ENCODE measurements at places on chromosomes 16 and 17. TPM values are rescaled to one million over a fixed set of nuclear protein-coding genes. Genes with fewer than 3 reads are reported as not detected.

TMC7 gene
- total RNA-seq, result 2.7 TPM

C17orf100 gene
- total RNA-seq, result 2.7 TPM

APOBR gene
- total RNA-seq, result not detected

CYGB gene
- 7.0 TPM for total RNA-seq

PSMB3 gene
- 207 TPM for total RNA-seq

DNASE1L2 gene
- total RNA-seq, result 0.82 TPM

- no peak for DNase-seq
Measured at GRCh38 chr17:1038459-1039122, 41.7 kb downstream of the TIMM22 start.

DNA sequence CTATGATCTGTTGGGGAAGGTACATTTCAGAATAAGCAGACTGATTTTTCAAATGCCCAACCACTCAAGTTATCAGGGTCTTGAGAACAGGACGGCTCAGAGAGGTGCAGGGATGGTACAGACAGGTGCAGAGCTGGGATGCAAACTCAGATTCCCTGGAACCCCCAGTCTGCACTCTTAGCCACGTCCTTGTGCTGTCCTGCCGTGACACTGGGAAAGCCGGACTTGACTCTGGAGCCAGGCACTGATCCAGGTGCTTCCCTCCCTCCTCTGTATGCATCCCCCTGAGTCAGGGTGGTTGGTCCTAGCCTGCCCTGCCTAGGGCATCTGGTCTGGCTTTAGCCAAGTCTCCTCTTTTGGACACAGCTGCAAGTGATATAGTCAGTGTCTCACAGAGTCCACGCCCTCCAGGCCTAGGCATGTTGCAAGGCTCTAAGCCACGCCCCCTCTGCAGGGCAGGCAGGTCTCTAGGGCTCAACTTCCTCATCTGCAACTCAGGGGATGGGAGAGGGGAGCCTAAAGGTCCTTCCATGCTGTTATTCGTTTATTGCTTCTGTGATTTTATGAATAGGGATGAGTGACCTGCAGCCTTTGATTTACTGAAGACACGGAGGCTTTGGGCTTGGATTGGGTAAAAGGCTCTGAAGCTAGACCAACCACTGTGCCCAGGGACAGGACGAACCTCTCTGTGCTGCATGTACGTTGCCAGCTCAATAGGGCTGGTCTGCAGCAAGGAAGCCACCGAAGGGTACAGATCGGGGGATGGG, 97.3 kb downstream of the SDK2 start:
- no peak for DNase-seq

DNA sequence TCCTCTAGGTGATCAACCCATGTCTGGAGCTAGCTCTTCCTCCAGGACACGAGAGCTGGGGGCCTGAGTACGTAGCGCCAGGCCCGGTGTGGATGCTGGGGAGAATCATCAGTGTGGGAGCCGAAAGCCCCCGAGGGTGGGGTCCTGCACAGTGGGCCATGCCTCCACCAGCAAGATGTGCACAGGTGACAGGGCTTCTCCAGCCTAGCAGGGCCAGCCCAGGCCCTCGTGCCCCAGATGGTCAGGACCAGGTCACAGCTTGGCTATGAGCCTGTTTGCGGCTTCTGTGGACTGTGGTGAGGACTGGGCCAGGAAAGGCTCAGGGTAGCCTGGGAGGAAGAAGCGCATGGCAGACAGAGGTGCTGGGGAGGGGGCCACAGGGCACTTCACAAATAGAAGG, 7.8 kb downstream of the MPG start:
- DNase-seq, result no peak

DNA sequence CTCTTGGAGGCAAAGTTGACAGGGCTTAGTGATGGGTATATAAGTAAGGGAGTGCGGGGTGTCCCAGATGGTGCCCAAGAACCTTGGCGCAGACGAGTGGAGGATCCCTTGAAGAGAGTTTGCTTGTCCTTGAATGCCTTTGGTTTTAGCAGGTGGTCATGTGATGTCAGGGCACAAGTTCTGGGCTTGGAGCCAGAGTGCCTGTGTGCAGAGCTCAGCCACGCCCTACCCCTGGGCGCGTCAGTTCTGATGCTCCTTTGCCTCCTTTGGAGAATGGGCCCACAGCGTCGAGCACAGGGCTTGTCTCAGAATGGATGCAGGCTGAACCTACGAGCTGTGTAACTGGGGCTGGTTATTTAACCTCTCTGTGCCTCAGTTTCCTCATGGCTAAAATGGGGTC, 412.2 kb upstream of the EEF2KMT start:
- DNase-seq, result no peak

DNA sequence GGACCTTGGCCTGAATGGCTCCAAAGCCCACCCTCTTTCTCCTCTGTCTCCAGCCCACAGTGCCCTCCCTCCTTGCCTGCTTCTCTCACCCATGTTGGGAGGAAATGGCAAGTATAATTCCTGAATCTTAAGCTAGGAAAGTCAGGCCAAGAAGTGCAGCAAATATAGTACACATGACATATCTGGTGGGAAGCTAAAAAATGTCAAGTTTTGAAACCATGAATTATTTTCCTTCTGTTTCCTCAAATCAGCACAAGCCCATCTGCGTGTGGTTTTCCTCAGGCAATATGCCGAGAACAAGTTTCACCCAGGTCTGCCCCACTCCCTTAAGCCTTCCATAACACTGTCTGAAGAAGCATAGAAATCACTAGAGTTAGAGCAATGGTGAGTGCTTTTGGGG, 502.8 kb upstream of the CDH11 start:
- DNase-seq, result no peak

GRCh38 chr16:19783363-19784182, 65.5 kb downstream of the IQCK start:
- DNase-seq, result no peak

DNA sequence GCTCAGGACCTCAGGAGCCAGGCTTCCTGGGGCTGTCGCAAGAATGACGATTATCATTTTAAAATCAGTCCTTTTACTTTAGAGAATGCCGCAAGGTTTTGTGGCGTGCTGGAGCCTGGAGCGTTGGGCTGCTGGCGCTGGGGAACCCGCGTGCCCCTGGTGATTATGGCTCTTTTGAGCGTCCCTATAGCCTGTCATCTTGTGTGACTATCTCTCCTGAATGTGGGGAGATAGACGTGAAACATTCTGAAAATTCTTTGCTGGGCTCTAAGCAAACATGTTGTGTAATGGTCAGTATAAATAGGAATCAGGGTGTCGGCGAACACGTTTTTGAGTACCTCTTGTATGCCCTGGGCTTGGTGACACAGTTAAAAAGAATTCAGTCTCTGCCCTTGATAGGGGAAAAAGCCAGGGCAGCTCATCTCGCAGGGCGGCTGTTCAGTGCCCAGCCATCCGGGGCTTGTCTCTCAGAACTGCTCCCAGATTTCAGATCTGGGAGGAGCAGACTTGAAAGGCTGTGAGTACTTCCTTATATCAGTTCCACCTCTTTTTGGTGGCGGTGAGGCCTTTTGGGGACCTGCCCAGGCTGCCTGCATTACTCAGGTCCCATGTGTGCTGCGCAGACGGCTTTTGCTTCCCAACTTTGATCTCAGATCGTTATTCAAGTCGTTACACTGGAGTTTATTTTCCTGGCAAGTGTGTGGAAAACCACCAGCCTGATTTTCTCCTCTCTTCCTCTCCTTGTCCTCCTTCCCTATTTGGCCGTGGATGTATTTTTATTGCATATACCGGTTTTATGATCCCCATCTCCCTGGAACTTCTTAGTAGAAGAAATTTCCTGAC, 973 bp downstream of the SLC7A6 start:
- DNase-seq, result no peak

DNA sequence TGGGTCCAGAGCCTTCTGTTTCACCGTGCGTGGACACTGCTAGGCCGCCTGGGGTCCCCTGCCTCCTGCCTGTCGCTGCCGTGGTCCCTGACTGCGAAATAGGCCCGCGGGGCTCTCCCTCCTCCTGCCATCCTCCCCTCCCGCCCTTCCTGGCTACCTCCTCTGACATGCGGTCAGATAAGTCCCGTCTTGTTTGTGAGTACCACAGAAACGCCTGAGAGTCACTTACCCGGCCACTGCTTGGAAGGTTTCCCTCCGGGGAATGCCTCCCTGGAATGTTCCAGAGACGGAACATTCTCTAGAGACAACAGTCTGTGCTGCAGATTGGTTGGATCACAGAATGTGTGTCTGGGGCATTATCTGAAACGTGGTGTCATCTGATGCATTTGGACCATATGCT, 22.7 kb downstream of the CIBAR2 start:
- DNase-seq, result no peak

GRCh38 chr17:59257101-59257500, 36.8 kb downstream of the GDPD1 start:
- DNase-seq, result no peak

GRCh38 chr16:28504707-28505404, 1.8 kb downstream of the IL27 start:
- DNase-seq, result no peak

DNA sequence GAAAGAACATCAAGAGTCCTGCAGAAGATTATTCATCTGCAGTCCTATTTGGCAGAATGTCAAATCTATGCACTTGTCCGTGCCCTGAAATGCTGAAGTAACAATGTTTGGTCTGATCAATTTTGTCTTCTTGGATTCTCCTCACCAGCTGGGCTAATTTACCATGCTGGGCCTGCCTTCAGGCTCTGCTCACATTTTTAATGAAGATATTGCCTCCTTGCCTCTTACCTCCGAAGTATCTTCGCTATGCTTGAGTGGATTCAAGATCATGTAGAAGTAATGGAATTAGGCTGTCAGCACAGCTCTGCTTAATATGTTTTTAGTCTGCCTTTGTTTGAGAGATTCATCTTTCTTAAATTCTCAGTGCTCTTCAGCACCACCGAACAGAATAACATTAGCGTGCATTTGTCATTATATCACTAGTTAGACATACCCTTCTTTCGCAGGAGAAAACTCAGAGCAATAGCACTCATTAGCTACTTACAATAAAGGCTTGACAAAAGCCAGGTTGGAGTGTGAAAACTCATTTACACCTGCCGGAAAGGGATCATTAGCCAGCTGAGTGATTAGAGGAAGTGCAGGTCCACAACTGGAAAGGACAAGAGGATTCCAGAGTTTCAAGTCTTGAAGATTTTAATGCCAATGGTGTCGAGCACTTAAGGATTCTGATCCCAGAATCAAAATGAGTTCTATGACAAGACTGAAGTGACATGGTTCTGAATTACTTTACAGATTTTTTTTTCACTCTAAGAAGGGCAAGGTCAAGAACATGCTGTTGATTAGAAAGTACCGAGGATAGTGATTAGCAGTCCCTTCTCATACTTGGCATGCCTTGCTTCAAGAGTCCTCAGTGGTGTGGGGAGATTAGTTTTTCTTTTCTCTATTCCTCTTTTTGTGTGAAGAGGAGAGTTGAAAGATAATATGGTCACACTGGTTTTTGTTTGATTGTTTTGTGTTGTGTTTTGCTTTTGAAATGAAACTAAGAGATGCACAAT, 405.6 kb upstream of the TOM1L1 start:
- no peak for DNase-seq

DNA sequence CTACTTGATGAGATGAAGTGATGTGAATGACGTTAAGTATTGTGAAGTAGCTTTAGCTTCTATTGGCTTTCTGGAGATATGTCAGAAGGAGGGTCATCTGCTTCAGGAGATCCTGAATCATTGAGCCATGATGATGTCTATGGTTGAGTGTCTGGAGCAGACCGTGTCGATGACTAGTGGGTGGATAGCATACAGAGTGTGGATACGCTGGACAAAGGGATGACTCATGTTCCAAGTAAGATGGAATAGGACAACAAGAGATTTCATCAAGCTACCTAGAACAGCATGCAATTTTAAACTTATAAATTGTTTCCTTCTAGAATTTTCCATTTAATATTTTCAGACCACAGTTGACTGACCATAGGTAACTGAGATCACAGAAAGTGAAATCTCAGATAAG, 116.1 kb upstream of the RBBP6 start:
- DNase-seq, result no peak

- no peak for DNase-seq
Measured at GRCh38 chr16:68526143-68526781, 12.8 kb upstream of the ZFP90 start.

GRCh38 chr17:51261024-51261963, 948 bp downstream of the UTP18 start:
- DNase-seq, result no peak

DNA sequence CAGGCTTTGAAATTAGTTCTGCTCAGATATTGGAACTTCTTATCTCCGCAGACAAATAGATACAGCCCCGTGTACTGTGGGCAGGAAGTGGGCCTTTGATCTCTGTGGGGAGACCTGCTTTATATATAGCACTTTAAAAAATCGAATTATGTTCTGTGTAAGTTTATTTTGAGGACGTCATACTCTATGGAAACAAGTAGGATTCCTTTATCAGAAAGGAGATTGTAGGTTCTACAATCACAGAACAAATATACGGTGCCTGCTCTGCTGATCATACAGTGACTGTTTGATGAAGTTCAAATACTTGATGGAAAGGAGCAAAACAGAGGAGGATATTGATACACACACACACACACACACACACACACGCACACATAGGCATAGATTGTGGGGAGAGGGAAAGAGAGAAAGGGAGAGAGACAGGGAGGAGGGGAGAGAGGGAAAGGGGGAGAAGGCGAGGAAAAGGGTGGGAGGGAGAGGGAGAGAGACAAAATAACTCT, 14.7 kb upstream of the TMEM220 start:
- DNase-seq, result no peak

Data from glomerular endothelial cell (primary cell).